ENCODE measurements at places on chromosomes 7 and 10.

- DNase-seq = no peak
Measured at GRCh38 chr10:70295926-70296325, 12.1 kb upstream of the NPFFR1 start.

GRCh38 chr7:98221611-98222532, 10.6 kb downstream of the BHLHA15 start:
- DNase-seq = peak; percentile 3

DNA sequence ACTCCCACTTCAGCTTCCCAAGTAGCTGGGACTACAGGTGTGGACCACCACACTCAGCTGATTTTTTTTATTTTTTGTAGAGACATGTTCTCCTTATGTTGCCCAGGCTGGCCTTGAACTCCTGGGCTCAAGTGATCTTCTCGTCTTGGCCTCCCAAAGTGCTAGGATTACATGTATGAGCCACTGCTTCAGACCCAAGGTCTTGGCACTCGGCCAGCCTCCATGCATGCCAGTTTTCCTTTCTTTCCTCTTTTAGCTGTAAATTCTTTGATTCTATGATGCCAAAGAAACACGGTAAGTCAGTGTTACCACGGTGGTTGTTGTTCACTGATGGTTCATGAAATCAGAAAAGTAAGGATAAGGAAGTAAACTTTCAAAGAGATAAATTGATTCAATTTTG, 3.0 kb upstream of the MGAM start:
- DNase-seq = no peak

DNA sequence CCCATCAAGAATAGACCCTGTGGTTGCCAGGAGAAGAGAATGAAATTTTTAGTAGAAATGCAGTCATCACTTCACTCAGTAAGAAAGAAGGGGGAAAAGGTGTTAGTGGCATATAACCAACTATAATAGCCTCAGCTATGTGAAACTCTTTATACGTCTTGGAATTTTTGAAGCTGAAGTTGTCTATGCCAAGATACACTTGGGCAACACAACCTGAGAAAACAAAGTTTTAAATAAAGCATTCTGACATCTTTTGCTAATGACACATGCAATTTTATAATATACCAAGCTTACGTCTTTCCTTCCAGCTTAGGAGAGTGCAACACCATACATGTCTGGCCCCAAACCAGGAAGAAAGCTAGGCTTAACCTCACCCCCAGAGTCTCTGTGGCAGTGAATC, 40.8 kb upstream of the ZNF438 start:
- no peak for DNase-seq

- no peak for DNase-seq
Measured at GRCh38 chr10:103227416-103227815, 18.3 kb upstream of the RPEL1 start.

DNA sequence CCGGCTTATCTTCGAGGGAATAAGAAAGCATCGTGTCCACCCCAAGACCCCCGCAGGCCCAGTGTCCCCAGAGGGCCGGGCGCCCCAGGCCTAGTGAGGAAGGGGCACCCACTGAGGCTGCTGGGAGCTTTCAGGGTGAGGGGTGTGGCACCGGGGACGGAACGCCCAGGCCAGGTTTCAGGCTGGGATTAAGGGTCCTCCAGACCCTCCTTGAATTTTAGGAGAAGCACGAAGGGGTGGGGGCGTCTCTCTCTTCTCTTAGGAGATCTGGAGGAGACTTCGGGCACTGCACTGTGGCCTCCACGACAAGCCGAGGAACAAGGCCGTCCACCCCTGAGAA, 96.8 kb downstream of the PDGFA start:
- DNase-seq = no peak

- no peak for DNase-seq
Measured at GRCh38 chr10:125840955-125841354, 17.6 kb downstream of the BCCIP start.

DNA sequence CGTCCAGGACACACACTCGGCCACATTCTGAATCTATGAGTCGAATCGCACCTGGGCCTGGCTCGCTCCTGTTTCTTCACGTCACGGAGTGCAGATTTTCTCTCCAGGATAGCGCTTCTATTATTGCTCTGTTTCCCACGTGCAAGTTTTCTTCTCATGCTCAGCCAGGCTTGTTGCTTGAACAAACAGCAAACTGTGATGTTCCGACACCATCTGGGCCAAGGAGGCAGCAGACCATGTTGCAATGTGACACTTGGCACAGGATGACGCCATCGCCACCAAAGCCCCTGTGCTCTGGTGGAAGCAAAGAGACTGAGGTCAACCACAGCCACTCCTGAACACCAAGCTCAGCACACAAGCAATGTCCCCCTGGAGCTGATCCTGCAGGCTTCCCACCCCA, 507.1 kb upstream of the ADARB2 start:
- no peak for DNase-seq

DNA sequence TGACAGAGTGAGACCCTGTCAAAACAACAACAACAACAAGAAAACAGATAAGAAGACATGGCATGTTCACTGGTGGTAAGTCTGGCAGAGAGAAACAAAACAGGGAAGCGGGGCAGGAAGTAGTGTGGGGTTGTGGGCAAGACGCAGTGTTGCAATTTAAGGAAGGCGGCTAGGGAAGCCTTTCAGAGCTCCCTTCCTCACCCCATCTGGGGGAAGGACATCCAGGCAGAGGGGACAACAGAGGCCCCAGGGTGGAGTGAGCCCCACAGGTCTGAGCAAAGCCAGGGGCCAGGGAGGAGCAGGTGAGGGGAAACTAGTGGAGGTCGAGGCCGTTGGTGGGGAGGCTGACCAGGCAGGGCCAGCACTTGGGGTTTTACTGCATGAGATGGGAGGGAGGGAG, 16.8 kb downstream of the LAT2 start:
- DNase-seq = no peak

- DNase-seq = no peak
Measured at GRCh38 chr10:114526126-114526503, 121.8 kb upstream of the AFAP1L2 start.

DNA sequence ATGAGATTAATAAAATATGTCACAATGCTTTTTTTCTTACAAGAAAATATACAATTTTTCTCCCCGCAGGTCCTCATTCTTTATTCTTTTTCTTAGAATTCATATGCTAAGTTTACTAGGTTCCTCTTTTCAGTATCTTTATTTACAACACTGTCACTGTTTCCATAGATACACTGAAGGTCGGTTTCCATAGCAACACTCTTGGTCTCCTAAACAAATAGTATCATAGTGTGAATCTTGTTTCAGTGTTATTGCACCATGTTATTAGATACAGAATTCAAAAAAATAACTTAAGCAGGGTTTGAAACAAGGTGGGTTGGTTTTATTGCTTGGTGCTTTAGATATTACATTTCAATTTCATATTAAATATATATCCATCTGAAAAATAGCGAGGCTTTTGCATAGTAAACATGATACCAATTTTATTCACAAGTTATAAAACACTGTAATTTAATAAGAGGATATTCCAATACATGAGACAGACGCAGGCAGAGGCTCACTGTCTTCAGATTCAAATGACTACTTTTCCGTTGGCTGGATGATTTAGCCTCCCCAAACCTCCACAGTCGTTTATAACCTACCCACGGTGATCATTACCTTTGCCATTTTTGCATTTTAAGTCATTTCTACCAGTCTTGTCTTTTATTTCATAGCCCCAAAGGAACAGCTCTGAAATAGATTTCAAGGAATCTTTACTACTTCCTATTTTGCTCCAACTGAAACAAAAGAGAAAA, 88.9 kb upstream of the KLF6 start:
- DNase-seq = no peak

GRCh38 chr7:50448823-50449222, 1.3 kb downstream of the FIGNL1 start:
- no peak for DNase-seq

- DNase-seq = no peak
Measured at GRCh38 chr7:130768854-130769253, 34.8 kb upstream of the KLF14 start.

GRCh38 chr7:27453702-27454405, 208.8 kb downstream of the HIBADH start:
- no peak for DNase-seq

- no peak for DNase-seq
Measured at GRCh38 chr7:124177891-124178290, 145.0 kb upstream of the TMEM229A start.

DNA sequence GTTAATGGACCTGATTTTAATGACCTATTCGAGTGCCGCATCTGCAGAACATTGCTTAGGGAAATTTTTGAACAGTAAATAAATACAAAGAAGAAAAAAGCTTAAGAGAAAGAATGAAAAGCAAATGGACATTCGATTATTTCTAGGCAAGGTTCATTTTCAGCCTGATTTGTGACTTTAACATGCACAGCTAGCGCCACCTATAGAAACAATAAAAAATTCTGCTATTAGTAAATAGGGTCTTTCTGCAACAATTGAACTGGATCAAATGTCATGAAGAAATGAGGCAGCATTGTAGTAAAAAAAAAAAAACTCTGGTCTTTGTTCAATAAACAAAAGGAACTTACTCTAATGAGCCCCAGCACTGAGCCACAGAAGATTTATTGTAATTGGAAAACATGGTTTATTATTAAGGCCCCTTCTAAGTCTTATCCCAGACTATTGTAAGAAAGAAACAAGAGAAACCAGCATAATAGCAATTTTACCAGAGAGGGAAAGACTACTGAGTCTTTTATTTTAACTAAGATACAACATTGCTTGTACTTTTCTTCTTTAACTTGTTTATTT, 41.4 kb upstream of the GHITM start:
- DNase-seq = no peak

DNA sequence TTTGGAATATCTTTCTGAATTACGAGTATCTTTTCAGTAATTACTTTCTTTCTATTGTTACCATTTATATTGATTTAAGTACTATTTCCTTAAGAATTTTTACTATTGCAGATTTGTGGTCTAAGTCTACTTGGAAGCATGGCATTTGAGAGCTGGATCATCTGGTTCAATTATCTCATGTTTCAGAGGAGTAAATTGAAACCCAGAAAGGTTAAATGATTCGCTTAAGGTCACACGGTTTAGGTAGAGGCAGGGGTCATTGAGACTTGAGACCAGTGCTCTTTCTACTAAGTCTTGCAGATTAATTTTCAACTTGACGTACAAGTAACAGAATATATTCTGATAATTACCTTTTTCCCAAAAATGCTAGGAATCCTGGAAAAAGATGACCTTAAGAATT, 109.2 kb upstream of the GLCCI1 start:
- DNase-seq = no peak
